ENCODE measurements at places on chromosomes 5 and 9. TPM values are rescaled to one million over a fixed set of nuclear protein-coding genes. Genes with fewer than 3 reads are reported as not detected.

Gene OCLN
- total RNA-seq, result 0.06 TPM

Gene PTTG1
- total RNA-seq, result 291 TPM

Gene PSMB7
- total RNA-seq, result 240 TPM

Gene SFXN1
- total RNA-seq, result 181 TPM

DNA sequence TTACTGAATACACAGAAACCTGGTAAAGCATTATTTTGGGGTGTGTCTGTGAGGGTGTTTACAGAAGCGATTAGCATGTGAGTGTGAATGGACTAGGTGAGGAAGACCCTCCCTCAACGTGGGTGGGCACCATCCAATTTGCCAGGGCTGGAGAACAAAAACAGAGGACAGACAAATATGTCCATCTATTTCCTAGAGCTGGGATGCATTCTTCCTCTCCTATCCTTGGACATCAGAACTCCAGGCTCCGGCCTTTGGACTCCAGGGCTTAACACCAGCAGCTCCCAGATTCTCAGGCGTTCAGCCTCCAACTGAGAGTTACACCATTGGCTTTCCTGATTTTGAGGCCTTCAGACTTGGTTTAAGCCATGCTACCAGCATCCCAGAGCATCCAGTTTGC lies 65.8 kb upstream of the CHD1 start:
- no peak for DNase-seq

All from LHCN-M2 (cell line).